ENCODE measurements at places on chromosomes 7 and 10.

- no peak for DNase-seq
Observed at GRCh38 chr7:20475756-20476155, 139.7 kb upstream of the ABCB5 start.

DNA sequence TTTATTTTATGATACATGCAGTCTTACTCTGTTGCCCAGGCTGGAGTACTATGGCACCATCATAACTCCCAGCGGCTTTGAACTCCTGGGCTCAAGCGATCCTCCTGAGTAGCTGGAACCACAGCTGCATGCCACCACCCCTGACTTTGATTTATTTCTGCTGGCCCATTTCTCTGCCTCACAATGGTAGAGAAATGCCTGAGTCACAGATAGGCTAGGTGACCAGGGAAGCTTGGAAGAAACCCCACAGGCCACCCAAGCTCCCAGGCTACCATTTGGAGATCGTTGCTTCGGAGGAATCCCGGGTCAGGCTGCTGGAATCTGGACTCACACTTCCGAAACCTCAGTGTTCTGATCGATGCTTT, 17.4 kb upstream of the BAIAP2L1 start:
- DNase-seq, result no peak

GRCh38 chr10:4685904-4686643, 139.9 kb upstream of the AKR1E2 start:
- DNase-seq, result no peak

- DNase-seq, result no peak
Observed at GRCh38 chr10:3239920-3240894, 67.6 kb upstream of the PITRM1 start.

GRCh38 chr7:158705234-158705850, 738 bp upstream of the NCAPG2 start:
- DNase-seq, result no peak

GRCh38 chr10:129027906-129028305, 439.1 kb upstream of the MGMT start:
- no peak for DNase-seq

DNA sequence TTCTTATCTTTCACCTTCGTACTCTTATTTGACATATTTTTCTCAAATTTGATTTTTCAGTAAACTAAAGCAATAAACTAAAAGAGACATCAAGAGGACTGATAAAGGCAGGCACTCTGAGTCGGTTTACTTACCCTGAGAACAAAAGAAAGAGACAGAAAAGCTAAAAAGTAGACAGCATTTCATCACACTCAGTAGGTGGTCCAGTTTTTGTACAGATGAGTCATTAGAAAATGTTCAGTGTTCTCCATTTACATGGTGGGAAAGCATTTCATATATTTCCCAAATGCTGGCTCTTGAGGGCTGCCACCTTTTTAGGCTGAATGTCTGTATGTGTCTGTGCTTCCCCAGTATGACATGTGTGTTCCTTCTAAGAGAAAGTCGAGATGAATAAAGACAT, 52.7 kb downstream of the NHLRC2 start:
- no peak for DNase-seq

GRCh38 chr7:832167-832967, at the start of gene SUN1:
Gene SUN1 (plus strand): TSS chr7:832476. CDS start chr7:832525, 49 bp downstream.
- no peak for DNase-seq

DNA sequence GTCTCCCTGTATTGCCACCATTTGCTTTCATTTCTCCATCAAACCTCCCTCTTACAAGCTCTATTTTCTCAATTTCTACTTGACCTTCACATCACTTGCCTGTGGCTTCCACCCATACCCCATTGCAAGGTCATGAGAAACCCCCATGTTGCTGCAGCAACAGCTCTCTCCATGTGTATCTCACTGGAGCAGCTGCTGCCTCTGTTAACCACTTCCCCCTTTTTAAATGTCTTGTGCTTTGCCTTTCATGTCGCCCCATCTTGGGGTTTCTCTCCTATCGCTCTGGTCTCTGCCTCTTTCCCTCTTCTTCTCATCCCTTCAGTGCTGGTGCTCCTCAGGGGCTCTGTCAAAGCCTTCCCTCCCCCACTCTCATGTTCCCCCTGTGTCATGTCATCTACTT, 148.8 kb downstream of the CHN2 start:
- no peak for DNase-seq

DNA sequence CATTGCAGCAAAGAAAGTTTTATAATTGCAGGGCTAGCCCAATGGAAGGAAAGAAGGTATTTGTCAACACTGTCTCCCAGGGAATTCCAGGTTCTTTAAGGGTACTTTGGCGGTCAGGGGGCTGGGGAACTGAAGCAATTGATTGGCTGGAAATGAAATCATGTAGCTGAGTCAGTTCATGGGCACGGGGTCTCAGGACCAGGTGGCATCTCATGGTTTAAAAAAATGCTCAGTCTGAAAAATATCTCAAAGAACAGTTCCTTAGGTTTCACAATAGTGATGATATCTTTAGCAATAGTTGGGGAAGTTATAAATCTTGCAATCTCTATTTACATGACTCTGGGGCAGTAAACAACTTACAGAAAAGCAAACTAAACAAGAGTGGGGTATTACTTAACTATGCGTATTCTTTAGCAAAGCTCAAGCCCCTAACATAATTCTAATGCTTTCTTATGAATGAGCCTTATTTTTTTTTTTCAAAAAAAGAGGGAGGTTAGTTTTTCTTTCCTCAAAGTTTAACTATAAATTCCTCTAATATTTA, 376.9 kb upstream of the NRG3 start:
- no peak for DNase-seq

- DNase-seq, result no peak
Observed at GRCh38 chr10:79138449-79139123, 69.8 kb downstream of the ZMIZ1 start.

- DNase-seq, result no peak
Observed at GRCh38 chr10:78247821-78248220, 214.2 kb downstream of the RPS24 start.

DNA sequence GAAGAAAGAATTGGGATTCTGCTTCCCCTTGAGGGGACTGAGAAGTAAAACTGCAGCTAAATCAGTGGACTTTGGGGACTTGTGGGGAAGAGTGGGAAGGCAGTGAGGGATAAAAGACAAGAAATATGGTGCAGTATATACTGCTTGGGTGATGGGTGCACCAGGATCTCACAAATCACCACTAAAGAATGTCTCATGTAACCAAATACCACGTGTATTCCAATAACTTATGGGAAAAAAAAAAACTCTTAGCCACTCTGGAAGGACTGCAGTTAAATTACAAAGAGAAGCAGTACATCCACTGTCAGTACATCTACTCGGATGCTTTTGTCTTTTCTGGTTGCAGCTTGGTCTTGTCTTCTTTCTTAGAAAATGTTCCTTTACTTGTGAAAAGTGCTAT, 27.4 kb upstream of the GOT1 start:
- DNase-seq, result no peak

DNA sequence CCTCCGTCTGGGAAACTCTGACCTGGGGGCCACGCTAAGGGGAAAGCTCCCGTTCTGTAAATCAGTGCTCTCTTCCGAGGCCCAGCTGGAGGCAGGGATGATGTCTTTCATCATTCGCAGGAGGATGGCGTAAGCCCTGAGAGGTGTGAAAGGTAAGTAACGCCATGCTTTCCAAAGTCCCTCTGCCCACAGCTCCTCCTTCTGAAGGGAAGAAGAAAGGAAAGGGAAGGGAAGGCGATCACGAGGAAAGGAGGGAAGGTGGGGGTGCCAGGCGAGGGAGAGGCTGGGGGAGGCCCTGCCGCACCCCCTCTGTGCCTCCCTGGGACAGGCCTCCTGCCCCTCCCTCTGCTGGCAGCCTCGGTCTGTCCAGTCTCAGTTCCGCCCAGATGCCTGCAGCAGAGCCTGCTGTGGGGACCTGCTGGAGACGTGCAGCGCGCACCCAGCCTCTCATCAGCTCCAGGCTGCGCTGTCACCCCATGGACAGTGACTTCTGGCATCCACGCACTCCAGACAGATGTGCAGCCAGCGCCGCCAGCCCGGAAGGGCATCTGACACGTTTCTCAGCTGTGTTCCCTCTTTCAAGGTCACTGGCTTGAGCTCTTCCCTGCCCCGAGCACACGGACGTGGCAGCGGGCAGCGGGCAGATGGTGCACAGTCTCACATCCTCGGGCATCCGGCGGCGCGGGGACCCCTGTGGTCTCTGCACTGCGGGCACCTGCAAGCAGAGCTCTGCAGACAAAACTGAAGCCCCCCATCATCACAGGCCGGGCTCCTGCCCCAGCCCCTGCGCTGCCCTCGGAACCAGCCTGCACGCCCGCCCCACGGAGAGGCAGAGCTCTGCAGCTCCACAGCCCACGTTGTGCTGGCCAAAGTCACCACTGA, 60.6 kb downstream of the INSIG1 start:
- DNase-seq, result no peak

DNA sequence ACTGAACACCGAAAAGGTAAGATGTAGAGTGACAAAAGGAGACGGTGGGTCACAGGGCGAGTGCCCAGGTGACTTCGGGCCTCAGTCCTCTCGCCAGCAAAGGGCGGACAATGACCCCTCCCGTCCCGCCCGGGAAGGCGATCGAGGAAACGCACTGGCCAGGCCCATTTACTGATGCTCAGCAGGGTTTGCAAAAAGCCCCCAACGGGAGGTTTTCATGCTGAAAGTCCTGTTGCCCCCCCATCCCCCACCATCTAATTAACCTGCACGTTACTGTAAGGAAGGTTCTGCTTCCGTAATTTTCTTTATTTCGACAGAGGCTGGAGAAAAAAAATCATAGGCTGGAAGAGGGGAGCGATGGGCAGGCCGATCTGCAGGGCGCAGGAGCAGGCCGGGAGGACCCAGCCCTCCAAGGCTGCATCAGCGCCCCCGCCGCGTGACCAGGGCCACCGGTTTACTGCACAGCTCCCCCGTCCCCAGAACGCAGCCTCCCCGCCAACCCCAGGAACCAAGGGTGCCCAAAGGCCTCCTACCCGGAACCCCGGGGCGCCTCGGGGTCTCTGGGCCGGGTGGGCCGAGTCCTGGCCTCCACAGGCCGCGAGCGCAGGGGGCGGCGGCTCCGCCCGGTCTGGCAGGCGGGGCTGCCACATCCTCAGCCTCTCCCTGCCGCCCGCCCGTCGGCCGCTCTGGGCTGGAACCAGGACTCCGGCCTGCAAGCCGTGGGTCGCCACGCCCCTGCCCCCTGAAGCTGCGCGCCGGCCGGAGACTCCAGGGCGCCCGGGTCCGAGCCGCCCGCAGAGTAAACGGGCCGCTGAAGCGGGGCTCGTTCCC, 613 bp downstream of the OAT start:
- no peak for DNase-seq

GRCh38 chr10:122388287-122388997, 13.9 kb downstream of the PLEKHA1 start:
- no peak for DNase-seq

- no peak for DNase-seq
Observed at GRCh38 chr10:72079356-72079755, 9.0 kb downstream of the SPOCK2 start.
